ENCODE measurements at places on chromosomes 6 and 20. TPM values are rescaled to one million over a fixed set of nuclear protein-coding genes. Genes with fewer than 3 reads are reported as not detected.

LRRN4 gene
- total RNA-seq = 0.23 TPM

OPN5 gene
- not detected for total RNA-seq

BPIFB2 gene
- total RNA-seq = not detected

SIM1 gene
- 9.7 TPM for total RNA-seq

CRIP3 gene
- total RNA-seq = 6.7 TPM

TRMT11 gene
- total RNA-seq = 27.9 TPM

THBS2 gene
- 14.1 TPM for total RNA-seq

PREX1 gene
- total RNA-seq = 36.7 TPM

CCN6 gene
- not detected for total RNA-seq

SNAI1 gene
- total RNA-seq = 0.23 TPM

FGD2 gene
- 3.2 TPM for total RNA-seq

REM1 gene
- total RNA-seq = 0.23 TPM

Measured in diencephalon (tissue), 1 donor.